ENCODE measurements at places on chromosomes 11 and 22.

DNA sequence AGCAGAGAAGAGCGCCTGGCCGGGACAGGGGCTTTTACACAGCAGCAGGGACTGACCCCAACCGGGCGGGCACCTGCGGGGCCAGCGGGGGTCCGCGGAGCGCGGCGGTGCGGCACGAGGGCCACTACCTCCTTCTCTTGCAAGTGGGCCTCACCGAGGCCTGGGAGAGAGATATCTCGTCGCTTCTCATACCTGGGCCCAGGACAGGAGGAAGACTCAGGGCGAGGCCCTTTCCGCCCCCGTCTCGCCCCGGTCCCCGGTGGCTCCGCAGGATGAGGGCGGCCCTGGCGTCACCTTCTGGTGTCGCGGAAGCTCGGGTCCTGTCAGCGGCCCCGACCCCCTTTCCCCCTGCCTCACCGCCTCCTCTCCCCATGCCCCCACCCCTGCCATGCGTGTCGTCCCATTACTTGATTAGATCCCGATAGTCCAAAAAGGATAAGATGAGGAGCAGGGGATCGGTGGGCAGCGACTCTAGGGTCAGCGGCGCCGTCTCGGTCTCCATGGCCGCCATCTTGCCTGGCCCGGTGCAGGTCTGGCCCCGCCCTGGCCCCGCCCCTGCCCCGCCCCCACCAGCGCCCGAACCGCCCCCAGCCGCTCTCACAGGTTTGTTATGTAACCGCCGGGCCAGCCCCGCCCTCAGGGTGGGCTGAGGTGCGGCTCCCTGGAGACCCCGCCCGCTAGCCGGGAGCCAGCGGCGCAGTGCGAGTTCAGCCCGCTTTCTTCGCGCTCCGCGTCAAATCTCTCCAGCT is at the start of gene FBXO3:
Gene FBXO3, minus strand, starts transcription at position 534 of the 749 bp plus-strand sequence. Its CDS starts 23 bp downstream, at position 511.
- peak; percentile 56 for DNase-seq

DNA sequence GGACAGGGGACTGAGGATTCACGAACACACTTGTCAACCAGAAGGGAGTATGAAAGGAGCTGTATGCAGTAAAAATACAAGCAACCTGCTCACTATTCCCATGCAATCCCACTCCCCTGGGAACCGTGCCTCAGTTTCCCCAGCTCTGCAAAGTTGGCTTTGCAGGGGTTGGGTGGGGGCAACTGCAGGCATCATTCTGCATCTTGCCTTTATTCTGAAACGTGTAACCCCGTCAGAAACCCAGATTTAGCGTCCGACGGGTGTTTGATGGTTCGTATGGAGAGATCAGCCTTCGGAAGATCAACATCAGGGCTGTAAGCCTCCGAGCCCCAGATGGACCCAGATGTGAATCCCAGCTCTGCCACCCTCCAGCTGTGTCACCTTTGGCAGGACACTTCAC is 3.6 kb downstream of the CYTH4 start:
- DNase-seq = no peak

DNA sequence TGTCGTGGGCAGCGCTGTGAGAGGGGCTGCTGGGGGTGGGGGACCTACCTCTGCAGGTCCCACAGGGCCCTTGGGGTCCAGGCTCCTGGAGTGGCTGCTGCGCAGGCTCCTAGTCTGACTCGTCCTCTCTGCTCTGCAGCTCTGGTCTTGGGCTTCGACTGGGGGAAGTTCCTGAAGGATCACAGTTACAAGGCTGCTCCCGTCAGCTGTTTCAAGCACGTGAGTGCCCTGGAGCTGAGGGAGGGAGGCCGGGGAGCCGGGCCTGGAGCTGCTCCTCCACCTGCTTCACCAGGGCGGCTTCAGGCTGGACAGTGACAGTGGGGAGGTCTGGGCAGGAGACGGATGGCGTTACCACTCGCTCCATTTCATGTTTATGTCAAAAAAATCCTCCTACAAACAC is 11.9 kb downstream of the L3MBTL2 start:
- no peak for DNase-seq

DNA sequence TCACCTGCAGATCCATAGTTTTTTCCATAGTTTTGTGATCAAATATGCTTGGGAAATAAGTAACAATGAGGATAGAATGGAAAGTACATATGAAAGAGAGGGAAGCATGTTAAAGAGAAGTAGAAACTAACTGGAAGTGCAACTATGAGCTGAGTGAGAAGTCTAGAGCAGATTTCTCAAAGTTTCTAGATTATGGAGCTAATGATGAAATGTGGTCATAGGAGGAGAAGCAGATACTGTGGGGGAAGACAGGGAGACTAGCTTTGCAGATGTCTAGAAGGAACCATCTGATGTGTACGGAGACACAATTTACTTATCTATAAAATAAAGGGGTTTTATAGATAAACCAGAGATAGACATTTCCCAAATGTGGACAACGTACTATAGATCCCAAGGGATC is 37.1 kb downstream of the RELT start:
- DNase-seq = no peak

DNA sequence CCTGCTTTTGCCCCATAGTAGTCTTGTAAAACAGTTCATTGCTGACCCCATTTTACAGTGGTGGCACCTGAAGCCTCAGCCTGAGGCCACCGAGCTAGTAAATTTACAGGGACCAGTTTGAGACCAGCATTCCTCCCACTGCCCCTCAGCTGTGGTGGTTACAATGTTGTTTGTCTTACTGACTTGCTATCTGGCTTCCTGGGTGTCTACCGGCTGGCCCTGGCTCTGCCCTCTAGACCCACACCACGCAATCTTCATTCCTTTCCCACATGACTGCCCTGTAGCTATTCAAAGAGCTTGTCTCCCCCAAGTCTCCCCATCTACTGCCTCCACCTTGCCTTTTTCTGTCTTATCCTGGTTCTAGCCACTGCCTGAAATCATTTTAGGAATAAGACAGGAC is 20.8 kb downstream of the PIK3IP1 start:
- no peak for DNase-seq

- DNase-seq = no peak
Measured at GRCh38 chr11:121048464-121049233, 24.7 kb downstream of the TBCEL start.

GRCh38 chr11:34284156-34284555 is 73.7 kb downstream of the ABTB2 start:
- no peak for DNase-seq

DNA sequence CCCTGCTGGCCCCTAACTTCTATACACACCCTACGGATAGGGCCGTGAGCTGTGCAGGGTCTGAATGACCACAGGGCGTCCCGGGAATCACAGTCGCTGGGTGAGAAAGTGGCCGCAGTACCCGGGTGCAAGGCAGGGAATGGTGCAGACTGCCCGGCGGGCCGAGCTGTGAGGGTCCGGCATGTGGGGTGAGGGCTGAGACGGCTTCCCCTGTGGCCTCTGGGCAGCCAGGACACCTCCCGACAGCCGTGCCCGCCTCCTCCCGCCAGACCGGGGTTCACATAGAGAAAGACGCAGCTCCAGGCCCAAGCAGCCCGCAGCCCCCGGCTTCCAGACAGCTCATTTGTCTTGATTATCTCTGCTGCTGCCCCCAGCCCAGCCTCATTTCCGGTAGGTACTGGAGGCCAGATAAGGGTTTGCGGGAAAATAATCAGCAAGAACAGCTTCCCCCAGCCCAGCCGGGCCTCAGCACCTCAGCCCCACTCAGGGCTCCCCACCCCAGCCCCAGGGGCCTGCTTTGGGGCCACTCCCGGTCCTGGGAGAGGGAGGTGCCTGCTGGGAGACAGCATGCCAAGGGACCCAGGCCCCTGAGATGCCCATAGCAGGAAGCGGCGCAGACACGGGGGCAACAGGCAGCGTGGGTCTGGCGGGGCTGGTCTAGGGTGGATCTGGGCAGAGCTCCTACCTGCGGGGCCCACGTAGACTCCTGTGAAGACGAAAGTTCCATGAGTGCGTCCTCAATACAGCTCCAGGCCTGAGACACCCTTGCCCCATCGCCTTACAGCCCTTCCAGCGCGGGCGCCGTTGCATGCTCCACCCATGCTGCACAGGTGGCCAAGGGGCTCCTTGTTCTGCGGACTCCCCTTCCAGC is 123.1 kb downstream of the BRD1 start:
- DNase-seq = no peak

DNA sequence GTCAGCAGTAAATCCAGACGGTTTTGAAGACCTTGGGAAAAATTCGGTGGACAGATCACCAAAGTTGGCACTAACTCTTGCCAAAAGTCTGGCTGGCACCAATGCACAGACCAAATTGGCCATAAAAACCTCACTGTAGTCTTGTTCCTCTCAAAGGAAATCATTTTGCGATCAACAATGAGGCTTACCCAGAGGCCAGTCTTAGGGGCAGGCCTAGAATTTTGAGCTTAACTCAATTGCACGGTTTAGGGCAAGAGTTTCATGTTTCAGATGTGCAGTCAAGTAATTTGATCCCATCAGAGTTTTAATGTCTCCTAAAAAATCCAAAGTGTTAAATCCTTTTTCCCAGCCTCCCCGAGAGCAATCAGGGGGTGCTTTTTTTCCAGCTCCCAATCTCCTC is 19.0 kb downstream of the MPPED2 start:
- no peak for DNase-seq

DNA sequence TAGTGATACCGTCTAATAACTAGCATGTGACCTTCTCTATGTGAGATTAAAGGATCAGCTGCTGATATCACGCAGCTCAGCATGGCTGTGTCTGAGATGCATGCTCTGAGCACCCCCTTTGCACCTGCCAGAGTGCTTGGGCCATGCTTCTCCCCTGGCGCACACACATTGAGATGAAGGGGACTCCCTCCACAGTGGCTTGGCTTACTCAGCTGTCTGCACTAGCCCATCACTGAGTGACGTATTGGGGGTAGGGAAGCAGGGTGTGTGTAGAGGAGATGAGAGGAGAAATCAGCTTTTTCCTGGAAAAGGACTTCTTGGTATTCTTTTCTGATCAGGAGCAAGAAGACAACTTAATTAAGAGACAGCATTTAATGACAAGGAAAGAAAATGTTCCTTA is 216.5 kb downstream of the BLID start:
- DNase-seq = no peak

- no peak for DNase-seq
Measured at GRCh38 chr11:111936040-111936540, 1.1 kb upstream of the DIXDC1 start.

GRCh38 chr11:94776351-94777321 is 8.5 kb downstream of the AMOTL1 start:
- DNase-seq = peak; percentile 36

- no peak for DNase-seq
Measured at GRCh38 chr11:72236774-72237111, 7.2 kb downstream of the PHOX2A start.

DNA sequence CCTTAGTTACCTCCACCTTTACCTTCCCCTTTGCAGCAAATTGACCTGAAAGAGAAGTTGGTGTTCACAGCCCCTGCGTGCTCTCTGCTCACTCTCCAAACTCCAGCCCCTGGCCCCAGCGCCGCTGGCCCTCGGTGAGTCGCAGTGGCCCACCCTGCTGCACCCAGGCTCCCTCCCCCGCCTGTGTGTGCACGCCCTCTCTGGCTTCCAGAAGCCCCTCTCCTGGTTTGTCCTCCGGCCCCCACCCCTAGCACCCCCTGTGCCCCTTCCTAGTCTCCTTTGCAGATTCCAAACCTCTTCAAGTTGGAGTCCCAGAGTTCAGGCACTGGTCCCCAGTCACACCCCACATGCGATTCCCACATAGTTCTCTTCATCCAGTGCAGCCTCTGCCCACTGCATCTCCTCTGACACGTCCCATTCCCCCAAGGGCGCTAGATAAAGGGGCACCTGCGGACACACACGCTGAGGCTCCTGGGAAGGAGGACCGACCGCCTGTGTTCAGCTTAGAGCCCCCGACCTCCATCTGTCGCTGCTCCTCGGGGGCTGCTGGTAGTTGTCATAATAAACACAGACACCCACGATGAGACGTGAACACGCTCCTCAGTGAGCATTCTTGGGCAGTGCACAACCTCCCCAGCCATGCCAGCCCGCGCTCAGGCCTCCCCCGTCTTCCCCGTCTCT is 1.5 kb upstream of the PHRF1 start:
- DNase-seq = no peak

- no peak for DNase-seq
Measured at GRCh38 chr11:76120513-76121101, 85.7 kb downstream of the WNT11 start.

GRCh38 chr11:66848671-66849500 is 5.6 kb downstream of the RCE1 start:
- no peak for DNase-seq

GRCh38 chr11:106236295-106236694 is 158.8 kb downstream of the AASDHPPT start:
- DNase-seq = no peak

- DNase-seq = no peak
Measured at GRCh38 chr11:360326-361280, 8.7 kb upstream of the B4GALNT4 start.

GRCh38 chr11:78652843-78653239 is 78.2 kb upstream of the NARS2 start:
- DNase-seq = no peak

DNA sequence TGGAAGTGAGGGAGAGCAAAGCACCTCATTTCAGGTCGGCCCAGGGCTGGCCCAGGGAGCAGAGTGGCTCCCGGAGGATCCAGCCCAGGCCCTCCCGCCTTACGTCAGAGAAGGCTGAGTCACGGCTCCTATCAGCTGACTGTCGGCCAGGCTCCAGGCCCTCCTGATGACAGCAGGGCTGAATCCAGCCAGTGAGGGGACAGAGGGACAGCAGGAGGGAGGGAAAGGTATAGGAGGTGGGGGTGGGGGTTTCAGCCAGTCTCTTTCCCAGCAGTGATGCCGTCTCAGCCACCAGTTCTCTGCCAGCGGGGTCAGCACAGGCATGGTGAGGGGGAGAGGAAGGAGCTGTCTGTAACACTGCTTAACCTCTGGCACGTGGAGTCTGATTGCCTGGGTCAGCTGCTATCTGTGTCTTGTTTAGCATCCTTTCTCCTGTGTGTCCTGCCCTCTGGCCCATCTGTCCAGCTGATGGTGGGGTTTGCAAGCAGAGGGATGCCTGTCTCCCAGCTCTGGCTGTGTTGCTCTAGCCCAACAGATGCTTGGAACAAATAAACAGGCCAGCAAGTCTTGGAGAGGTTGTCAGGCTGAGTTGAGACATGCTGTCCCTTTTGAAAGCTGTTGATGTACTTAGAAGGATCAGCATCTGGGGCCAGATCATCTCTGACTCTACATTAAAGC is 74.0 kb downstream of the ADAMTS15 start:
- DNase-seq = no peak

DNA sequence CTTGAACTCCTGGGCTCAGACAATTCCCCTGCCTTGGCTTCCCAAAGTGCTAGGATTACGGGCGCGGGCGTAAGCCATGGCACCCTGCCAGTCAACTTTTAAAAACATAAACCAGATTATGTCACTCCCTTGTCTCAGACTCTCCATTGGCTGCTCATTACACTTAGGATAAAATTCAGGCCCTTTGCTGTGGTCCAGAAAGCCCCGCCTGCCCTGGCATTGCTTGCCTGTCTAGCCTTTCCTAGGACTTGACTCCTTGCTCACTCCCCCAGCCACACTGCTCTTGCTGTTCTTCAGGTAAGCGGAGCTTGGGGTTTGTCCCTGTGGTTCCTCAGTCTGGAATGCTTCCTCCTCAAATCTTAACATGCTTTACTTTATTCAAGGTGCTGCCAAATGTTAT is 30.5 kb downstream of the DIXDC1 start:
- DNase-seq = no peak

GRCh38 chr11:57095896-57096295 is 85.9 kb upstream of the LRRC55 start:
- no peak for DNase-seq
